Endodermal cell (in vitro differentiated cells): ENCODE measurements at places on chromosomes 13 and 19.

- DNase-seq = peak; percentile 86
These were observed 47.7 kb upstream of the UQCRFS1 start for GRCh38 chr19:29260477-29261317.

DNA sequence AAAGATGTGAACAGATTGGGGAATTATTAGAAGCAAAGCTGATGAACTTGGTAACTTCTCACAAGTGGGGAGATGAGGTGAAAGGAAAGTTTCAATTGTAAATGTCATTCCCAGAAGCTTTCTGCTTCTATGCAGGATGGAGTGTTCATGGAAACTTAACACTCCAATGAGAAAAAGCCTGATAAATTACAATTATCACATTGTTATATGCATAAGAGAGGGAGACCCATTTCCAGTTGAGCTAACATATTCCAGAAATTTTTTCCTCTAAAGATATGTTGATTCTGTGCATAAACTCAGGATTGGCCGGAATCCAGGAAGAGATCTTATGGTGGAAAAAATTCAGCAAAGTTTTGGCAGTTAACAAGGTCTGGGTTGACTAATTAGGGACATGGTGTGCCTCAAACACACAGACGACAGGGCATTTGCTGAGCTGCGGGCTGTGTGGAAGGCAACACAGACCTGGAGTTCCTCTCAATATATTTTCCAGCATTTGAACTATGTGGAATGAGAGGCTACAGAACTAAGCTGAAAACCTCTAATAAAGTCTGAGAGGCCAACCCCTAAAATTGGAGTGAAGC, 64.9 kb upstream of the FGF14 start:
- DNase-seq = no peak

DNA sequence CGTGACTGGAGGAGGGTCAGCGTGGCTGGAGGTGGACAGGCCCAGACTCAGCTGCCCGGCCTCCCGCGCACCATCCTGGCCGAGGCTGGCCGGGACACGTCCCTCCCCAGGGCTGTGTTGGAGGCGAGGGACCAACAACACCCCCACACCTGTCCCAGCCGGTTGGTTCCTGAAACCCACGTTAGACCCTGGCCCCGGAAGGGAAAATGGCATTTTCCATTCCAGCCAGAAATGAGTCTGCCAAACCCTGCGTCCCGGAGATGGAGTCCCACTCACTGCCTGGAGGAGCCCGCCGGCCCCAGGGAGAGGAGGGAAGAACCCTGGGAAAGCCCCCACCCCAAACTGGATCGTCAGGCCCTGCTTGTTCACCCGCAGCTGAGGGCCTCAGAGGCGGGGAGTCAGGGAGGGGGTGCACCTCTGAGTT, 4.8 kb upstream of the WDR18 start:
- DNase-seq = no peak

GRCh38 chr19:53581871-53582279, 43.9 kb downstream of the ZNF331 start:
- DNase-seq = peak; percentile 54
